ENCODE measurements at places on chromosomes 3 and 15. TPM values are rescaled to one million over a fixed set of nuclear protein-coding genes. Genes with fewer than 3 reads are reported as not detected.

DNA sequence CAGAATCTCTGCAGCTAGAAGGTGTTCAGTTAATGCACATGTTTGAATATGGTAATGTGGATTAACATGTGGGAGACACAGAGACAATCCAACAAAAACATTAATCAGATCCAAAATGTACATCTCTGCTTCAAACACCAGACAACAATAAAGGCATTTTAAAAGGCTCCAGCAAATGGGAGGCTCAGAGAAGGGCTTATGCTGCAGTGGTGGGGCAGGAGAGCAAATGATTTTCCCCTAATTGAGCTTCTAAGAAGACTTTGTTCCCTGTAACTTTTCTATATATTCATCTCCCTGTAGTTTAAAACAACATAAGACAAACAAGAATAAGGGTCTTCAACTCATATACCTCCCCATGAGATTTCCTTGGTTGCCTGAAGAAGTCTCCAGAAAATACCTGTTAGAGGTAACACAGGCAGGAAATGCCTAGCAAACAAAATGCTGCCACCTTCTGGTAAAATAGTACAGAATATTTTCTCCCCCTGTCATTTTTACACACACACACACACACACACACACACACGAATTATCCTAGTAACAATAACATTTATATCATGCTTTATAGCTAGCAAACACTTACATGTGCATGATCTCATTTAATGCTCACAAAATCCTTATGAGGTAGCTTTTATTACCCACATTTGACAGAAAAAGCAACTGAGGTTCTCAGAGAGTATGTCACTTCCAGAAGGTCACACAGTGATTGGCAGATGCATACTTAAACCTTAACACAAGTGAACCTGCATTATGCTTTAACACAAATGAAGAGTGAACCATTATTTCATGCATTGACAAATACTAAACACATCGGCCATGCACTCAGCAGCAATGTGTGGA, 123.4 kb upstream of the MB21D2 start:
- no peaks in the 10 kb centered on the region for H3K4me1 ChIP-seq
- H3K36me3 ChIP-seq: no peaks in the 10 kb centered on the region
- no peak overlapping the region for H3K27ac ChIP-seq
- no peaks in the 10 kb centered on the region for H3K27me3 ChIP-seq

The KCNH8 gene
- not detected for total RNA-seq

- peak overlapping the region; percentile 75 for H3K27ac ChIP-seq
- peaks cover 19% of the 10 kb centered on the region for H3K4me1 ChIP-seq
- peak; percentile 24 for DNase-seq
Observed at GRCh38 chr3:15198686-15199085, 7.4 kb upstream of the CAPN7 start.

The SI gene
- total RNA-seq: not detected

DNA sequence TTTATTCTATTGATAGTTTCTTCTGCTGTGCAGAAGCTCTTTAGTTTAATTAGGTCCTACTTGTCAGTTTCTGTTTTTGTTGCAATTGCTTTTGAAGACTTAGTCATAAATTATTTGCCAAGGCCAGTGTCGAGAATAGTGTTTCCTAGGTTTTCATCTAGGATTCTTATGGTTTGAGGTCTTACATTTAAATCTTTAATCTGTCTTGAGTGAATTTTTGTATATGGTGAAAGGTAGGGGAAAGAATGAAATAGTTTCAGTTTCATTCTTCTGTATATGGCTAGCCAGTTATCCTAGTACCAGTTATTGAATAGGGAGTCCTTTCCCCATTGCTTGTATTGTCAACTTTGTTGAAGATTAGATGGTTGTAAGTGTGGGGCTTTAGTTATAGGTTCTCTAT, 10.6 kb upstream of the GCSAM start:
- H3K27ac ChIP-seq: peak overlapping the region; percentile 77
- H3K36me3 ChIP-seq: peaks cover 26% of the 10 kb centered on the region
- no peak for DNase-seq
- H3K4me1 ChIP-seq: peaks cover 30% of the 10 kb centered on the region

GRCh38 chr3:45762647-45763302, 33.6 kb downstream of the SLC6A20 start:
- no peak overlapping the region for H3K4me3 ChIP-seq
- no peak for DNase-seq
- no peak overlapping the region for H3K27ac ChIP-seq

GRCh38 chr3:150740733-150741496, 22.1 kb downstream of the SIAH2 start:
- H3K27me3 ChIP-seq: no peaks in the 10 kb centered on the region
- peak; percentile 75 for DNase-seq
- peak overlapping the region; percentile 5 for H3K4me3 ChIP-seq
- peaks cover 99% of the 10 kb centered on the region for H3K4me1 ChIP-seq
- H3K36me3 ChIP-seq: peaks cover 42% of the 10 kb centered on the region
- H3K27ac ChIP-seq: peak overlapping the region; percentile 99

DNA sequence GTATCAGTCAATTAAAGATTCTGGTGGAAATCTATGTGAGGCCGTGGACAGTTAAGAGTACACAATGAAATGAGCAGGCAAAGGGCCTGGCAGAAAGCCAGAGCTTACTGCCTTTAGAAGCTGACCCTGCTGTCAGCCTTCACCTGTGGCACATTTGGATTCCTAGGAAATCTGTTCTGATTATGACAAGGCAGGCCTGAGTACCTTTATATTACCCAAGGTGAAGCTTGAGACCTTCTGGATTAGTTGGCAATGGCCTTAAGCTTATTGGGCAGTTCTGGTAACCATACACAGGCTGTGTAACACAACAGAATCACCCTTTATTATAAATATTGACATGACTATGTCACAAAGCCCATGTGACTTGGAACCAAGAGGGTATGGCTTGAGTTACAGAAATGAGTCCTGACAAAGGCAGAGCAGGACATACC, 43.2 kb downstream of the NBEAL2 start:
- H3K27ac ChIP-seq: no peak overlapping the region
- DNase-seq: no peak
- H3K27me3 ChIP-seq: no peaks in the 10 kb centered on the region
- H3K4me1 ChIP-seq: peaks cover 56% of the 10 kb centered on the region
- H3K36me3 ChIP-seq: peaks cover 9% of the 10 kb centered on the region
- no peak overlapping the region for H3K4me3 ChIP-seq

The TF gene
- total RNA-seq: 0.67 TPM

The OTOL1 gene
- not detected for total RNA-seq

DNA sequence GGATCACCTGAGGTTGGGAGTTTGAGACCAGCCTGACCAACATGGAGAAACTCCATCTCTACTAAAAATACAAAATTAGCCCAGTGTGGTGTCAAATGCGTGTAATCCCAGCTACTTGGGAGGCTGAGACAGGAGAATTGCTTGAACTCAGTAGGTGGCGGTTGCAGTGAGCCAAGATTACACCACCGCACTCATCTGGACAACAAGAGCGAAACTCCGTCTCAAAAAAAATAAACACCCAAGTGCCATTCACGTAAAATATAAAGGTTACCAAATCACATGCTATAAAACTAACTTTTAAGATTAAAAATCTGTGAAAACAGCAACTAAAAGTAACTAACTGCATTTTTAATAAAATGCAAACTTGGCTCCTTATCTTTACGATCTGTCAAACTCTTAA, 8.9 kb downstream of the TRIM59 start:
- no peak overlapping the region for H3K27ac ChIP-seq
- no peaks in the 10 kb centered on the region for H3K27me3 ChIP-seq
- H3K36me3 ChIP-seq: peaks cover 58% of the 10 kb centered on the region
- peaks cover 46% of the 10 kb centered on the region for H3K4me1 ChIP-seq

- H3K36me3 ChIP-seq: no peaks in the 10 kb centered on the region
- no peak overlapping the region for H3K27ac ChIP-seq
- no peaks in the 10 kb centered on the region for H3K27me3 ChIP-seq
- H3K4me1 ChIP-seq: no peaks in the 10 kb centered on the region
- DNase-seq: no peak
- H3K4me3 ChIP-seq: no peak overlapping the region
Observed at GRCh38 chr3:73697020-73697419, 72.3 kb upstream of the PDZRN3 start.

DNA sequence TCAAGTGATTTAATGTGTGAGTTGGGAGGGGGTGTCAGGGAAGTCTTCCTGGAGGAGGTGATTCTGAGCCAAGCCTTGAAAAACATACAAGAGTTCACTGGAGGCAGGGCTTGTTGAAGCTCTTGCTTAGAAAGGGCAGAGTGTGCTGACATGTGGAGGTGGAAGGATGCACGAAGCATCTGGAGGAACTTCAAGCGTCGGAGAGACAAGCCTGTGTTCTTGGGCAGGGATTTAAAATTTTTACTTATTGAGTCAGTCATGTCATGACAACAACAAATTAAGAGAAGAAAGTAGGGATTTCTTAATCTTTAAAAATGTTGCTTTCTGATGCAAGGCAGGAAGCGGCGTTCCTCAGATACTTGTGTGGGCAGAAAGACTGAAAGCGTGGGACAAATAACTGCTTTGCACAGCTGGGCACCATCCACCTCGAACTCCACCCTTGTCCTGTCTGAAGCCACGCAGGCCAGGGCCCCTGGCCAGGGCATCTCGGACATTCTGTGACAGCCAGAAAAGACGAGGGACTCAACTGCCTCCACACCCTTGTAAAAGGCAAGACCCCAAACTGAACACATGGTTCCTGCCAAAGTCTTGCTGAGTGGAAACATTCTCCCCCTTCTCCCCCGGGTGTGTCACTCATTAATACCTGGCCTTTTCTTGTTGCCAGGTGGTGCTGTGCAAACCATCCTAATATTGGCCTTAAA, 6.9 kb upstream of the IL16 start:
- H3K4me1 ChIP-seq: no peaks in the 10 kb centered on the region
- H3K27ac ChIP-seq: no peak overlapping the region
- peaks cover 13% of the 10 kb centered on the region for H3K27me3 ChIP-seq
- H3K36me3 ChIP-seq: no peaks in the 10 kb centered on the region

The CRABP1 gene
- not detected for total RNA-seq

GRCh38 chr3:164687211-164687610, 391.1 kb downstream of the SI start:
- DNase-seq: no peak
- H3K27ac ChIP-seq: no peak overlapping the region
- H3K36me3 ChIP-seq: no peaks in the 10 kb centered on the region
- H3K4me1 ChIP-seq: no peaks in the 10 kb centered on the region
- no peak overlapping the region for H3K4me3 ChIP-seq

DNA sequence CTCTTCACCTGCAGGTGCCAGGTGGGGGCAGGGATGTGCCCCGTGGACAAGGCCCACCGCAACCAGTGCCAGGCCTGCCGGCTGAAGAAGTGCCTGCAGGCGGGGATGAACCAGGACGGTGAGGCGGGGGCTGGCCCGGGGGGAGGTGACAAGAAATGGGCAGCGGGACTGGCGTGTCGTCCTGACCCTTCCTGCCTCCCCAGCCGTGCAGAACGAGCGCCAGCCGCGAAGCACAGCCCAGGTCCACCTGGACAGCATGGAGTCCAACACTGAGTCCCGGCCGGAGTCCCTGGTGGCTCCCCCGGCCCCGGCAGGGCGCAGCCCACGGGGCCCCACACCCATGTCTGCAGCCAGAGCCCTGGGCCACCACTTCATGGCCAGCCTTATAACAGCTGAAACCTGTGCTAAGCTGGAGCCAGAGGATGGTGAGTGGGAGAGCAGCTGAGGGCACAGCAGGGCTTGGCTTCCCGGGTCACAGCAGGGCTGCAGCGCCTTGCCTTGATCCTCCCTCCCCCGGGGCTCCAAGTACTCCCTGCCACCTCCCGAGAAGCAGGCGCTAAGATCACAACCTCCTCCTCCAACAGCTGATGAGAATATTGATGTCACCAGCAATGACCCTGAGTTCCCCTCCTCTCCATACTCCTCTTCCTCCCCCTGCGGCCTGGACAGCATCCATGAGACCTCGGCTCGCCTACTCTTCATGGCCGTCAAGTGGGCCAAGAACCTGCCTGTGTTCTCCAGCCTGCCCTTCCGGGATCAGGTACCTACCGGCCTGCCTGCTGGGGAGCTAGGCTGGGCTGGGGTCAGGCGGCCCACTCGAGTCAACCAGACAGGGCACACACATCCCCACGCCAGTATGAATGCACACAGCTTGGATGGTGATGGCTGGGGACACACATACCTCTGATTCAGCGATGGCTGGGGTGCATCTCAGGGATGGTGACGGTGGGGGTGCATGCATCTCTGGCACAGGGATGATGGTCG, 1.7 kb downstream of the NR2E3 start:
- H3K36me3 ChIP-seq: no peaks in the 10 kb centered on the region
- H3K4me3 ChIP-seq: no peak overlapping the region
- H3K27me3 ChIP-seq: peaks cover 2% of the 10 kb centered on the region
- no peak overlapping the region for H3K27ac ChIP-seq

- DNase-seq: no peak
- H3K4me1 ChIP-seq: no peaks in the 10 kb centered on the region
- H3K27me3 ChIP-seq: no peaks in the 10 kb centered on the region
- no peaks in the 10 kb centered on the region for H3K36me3 ChIP-seq
Observed at GRCh38 chr3:77412584-77412983, 372.7 kb downstream of the ROBO2 start.

DNA sequence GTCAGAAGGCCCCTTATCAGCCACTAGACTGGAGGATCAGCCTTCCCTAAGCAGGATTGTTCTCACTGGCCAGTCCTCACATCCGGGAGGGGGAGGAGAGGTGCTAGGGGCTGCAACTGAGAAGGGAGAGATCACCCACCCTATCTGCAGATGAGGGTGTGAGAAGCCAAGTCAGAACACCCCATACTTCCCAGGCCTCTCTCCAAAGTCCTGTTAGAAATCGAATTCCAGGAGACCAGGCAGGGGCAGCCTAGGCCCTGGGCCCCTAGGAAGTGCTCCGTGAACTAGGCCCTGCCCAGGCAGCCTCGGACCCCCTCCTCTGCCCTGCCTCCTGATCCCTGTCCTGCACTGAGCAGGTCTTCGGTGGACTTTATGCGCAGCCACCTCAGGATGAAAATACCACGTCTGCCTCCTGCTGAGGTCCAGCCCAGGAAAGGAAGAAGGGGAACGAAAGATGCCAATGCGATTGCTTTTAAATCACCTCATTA, 933 bp downstream of the DZIP1L start:
- H3K4me1 ChIP-seq: peaks cover 5% of the 10 kb centered on the region
- no peaks in the 10 kb centered on the region for H3K36me3 ChIP-seq
- no peak for DNase-seq
- H3K27me3 ChIP-seq: peaks cover 44% of the 10 kb centered on the region
- no peak overlapping the region for H3K27ac ChIP-seq
- H3K4me3 ChIP-seq: peak overlapping the region; percentile 70

DNA sequence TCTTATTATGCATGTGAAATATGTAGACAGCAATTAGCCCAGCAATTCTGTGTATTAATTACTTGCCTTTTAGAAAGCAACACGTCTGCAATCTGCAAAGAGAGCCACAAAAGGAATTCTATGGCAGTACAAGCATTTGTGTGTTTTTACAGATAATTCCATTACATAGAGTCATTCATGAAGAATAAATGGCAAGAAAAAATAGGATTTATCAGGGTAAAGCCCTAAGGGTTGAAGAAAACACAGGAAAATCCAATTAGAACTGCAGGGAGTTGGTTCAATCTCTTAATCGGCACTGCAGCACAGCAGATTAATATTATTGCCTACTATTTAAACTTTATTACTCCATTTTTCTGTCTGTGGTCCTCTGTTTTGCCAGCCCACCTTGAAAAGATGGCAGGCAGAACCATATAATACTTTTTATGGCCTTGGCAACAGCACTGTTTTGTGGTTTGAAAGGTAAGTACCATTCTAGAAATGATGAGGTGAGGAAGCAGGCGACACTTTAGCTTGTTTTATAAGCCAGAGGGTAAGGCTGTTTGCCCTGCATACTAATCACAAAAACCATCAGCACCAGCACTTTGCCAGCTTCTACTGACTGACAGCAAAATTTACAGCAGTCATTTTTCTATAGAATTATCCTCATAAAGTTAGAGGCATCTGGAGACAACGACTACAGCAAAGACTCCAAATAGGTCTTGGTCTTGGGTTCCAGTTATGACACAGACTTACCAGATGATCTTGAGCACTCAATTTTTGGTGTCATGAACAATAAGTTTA, 638.2 kb upstream of the NAALADL2 start:
- H3K4me1 ChIP-seq: no peaks in the 10 kb centered on the region
- H3K36me3 ChIP-seq: no peaks in the 10 kb centered on the region
- no peaks in the 10 kb centered on the region for H3K27me3 ChIP-seq
- H3K27ac ChIP-seq: no peak overlapping the region

All from activated CD4-positive, alpha-beta memory T cell treated with anti-CD3 and anti-CD28 coated beads for 36 hours (primary cell).